ENCODE measurements at places on chromosomes 13 and 19.
A peak's percentile ranks its signal among the peaks of the same experiment; 100 is the strongest.

DNA sequence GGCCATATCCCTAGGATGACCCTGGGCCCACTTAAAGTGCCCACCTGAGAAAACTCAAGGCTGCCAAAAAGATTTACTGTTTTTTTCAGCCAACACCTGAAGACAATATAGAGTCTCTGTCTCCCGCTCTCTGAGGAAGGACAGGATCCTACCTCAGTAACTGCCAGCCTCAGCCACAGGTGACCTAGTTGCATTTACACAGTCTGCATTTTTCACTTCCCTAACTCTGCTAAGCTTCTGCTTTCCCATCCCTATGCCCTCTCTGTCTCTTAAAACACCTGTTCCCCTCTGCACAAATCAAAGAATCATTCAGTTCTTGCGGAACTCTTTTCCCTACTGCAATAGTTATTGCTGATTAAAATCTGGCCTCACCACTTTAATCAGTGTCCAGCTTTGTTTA is 609.5 kb downstream of the UQCRFS1 start:
- no peak for DNase-seq

DNA sequence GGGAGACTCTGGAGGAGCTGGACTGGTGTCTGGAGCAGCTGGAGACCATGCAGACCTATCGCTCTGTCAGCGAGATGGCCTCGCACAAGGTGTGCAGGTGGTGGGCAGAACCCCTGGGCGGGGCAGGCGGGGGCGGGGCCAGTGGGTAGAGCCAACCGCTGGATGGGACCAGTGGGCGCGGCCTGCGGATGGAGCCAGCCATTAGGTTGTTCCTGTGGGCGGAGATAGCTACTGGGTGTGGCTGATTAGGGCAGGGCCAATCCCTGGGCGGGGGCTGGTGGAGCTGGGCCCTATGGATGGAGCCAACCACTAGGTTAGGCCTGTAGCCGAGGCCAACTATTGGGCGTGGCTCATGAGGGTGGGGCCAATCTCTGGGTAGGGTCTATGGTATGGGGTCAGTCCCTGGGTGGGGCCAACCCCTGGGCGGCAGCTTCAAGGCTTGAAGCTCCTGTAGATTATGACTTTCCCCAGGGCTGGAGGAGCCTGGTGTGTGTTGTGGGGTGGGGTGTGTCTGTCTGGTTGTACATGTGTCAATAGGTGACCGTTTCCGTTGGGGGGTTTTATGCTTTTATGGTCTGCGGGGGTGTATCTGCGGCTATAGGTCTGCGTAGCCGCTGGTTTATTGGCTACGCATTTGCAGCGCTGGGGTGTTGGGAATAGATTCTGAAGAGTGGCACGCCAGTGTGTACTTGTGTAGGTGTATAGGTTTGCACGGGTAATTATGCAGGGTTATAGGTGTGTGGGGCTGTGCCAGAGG is 30.7 kb downstream of the PDE4A start:
- DNase-seq, result no peak

DNA sequence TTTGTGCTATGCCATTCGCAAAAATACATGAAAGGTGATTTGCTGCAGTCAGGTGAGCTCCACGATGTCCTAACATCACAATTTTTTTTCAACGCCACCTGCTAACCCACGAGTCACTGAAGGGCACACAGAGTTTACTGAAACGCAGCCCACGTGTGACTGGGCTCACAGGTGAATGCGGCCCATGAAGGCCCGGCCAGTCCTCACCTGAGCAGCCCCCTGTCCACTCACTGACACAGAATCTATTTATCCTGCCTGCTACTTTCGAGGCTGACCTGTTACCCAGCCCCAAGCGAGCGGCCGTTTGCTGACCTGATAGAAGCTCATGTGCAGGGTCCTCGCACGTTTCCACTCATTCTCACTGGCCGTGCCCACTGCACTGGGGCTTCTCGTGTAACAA is 121.9 kb upstream of the SOX1 start:
- no peak for DNase-seq

DNA sequence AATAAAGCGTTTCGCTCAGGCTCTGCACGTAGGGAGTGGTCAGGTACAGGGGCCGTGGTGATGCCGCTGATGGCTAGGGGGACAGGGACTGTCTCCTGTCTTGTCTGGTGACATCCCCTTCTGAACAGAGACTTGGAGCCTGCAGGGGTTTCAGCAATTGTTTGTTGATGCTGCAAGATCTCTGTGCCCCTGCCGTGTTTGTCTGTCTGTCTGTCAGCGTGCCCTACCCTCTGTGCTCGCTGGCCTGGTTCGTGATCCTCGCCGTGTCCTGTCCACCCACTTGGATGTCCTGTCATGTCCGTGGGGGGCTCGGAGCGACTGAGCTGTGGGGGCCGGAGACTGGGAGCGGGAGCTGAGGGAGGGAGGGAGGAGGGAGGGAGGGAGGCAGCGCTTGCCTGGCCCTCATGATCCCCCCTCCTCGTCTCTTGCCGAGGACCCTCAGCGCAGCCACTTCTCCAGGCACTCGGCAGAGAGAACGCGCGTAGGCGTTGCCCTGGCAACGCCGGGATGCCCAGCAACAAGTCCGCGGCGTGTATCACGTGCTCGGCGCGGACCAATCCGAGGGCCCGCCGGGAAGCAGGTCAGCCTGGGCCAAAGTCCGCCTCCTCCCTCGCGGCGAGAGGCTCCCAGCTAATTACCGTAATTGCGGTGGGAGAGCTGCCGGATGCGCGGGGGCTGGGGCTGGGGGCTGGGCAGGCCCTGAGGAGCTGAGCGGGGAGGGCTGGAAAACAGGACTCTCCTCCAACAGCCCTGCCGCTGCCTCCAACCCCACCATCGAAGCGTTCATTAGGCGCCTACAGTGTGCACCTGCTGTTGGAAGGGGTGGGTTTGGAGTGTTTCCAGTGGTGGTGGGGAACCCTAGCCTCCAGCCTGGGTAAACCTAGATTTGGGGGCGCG is 31.9 kb upstream of the FEM1A start:
- peak; percentile 22 for DNase-seq

- DNase-seq, result no peak
Measured at GRCh38 chr19:49347835-49348234, 12.6 kb downstream of the CD37 start.

DNA sequence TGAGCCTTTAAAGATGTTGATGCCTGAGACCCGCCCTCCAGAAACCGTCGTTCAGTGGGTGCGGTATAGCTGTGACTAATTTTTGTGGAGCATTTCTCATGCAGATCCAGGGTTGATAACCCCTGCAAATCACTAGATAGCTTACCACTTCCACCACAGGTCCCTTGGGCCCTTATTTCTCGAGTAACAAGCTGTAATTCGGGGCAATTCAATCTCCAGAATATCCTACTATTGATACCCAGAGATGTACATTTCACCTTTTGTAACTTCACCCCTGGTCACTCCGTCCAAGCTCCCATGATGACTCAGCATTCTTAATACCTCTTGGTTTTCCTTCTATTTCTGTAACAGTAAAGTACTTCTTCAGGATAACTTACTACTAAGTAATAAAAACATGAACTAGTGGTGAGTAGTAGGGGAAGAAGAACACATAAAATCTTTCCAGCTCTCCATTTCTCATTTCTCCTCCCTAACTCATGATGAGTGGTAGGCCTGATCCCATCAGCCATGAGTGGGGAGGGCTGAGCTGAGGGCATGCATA is 71.9 kb upstream of the UBL3 start:
- DNase-seq, result no peak
